ENCODE measurements at places on chromosomes 3 and 15. TPM values are rescaled to one million over a fixed set of nuclear protein-coding genes. Genes with fewer than 3 reads are reported as not detected.

Gene MON1A
- polyA plus RNA-seq = 19.5 TPM

Gene GOLGA8H
- 0.28 TPM for polyA plus RNA-seq

- DNase-seq = no peak
- no peaks in the 10 kb centered on the region for H3K27me3 ChIP-seq
- H3K27ac ChIP-seq = no peak overlapping the region
- H3K36me3 ChIP-seq = no peaks in the 10 kb centered on the region
- H3K4me3 ChIP-seq = no peak overlapping the region
Observed at GRCh38 chr3:172885704-172886103, 135.2 kb downstream of the ECT2 start.

Gene GOLGA8T
- 0.75 TPM for polyA plus RNA-seq

GRCh38 chr15:88956906-88957305, 43.7 kb upstream of the MFGE8 start:
- no peak for DNase-seq
- no peaks in the 10 kb centered on the region for H3K36me3 ChIP-seq
- no peaks in the 10 kb centered on the region for H3K4me1 ChIP-seq
- H3K4me3 ChIP-seq = no peak overlapping the region

Gene CACNA2D2
- polyA plus RNA-seq = 7.5 TPM

GRCh38 chr3:46123646-46124045, 84.5 kb downstream of the CCR1 start:
- H3K36me3 ChIP-seq = no peaks in the 10 kb centered on the region
- DNase-seq = no peak
- no peak overlapping the region for H3K4me3 ChIP-seq
- no peaks in the 10 kb centered on the region for H3K4me1 ChIP-seq
- H3K27me3 ChIP-seq = peaks cover 6% of the 10 kb centered on the region

- H3K27ac ChIP-seq = no peak overlapping the region
- no peaks in the 10 kb centered on the region for H3K36me3 ChIP-seq
- H3K27me3 ChIP-seq = no peaks in the 10 kb centered on the region
- no peak for DNase-seq
- H3K4me3 ChIP-seq = no peak overlapping the region
Observed at GRCh38 chr3:157865352-157866000, 240.7 kb downstream of the SHOX2 start.

Gene SERPINI2
- 0.09 TPM for polyA plus RNA-seq

- no peaks in the 10 kb centered on the region for H3K27me3 ChIP-seq
- no peak overlapping the region for H3K4me3 ChIP-seq
- H3K27ac ChIP-seq = no peak overlapping the region
- H3K4me1 ChIP-seq = no peaks in the 10 kb centered on the region
Observed at GRCh38 chr15:92971713-92972112, 71.6 kb downstream of the CHD2 start.

DNA sequence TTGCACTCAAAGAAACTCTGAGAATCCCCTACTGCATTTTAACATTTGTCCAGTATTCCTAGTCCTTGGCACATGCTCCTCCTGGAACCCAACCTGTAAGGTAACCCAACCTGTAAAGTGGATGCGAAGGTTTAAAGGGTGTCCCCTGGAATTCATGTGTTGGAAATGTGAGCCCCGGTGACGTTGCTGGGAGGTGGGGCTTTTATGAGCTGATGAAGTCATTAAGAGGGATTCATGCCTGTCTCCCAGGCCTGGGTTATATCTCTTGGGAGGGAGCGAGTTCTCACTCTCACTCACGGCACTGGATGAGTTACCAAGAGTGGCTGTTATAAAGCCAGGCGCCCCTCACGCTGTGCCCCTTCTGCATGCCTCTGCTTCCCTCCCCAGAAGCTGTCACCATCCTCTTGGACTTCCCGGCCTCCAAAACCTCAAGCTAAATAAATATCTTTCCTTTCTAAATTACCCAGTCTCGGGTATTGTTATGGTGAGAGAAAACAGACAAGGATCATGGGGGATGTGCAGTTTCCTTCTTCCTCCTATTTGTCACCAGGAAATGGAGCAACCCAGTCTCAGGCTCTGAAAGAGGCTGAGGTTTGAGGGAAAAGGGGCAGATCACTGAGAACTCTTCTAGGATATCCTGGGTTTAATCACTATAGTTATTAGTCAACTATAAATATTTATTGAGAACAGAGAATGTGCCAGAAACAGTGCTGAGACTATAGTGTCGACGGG, 7.6 kb downstream of the XXYLT1 start:
- no peaks in the 10 kb centered on the region for H3K27me3 ChIP-seq
- H3K4me3 ChIP-seq = no peak overlapping the region
- no peak for DNase-seq
- peaks cover 20% of the 10 kb centered on the region for H3K4me1 ChIP-seq

Measured in large intestine (tissue), 12 donors.